ENCODE measurements at places on chromosomes 1 and 21.

DNA sequence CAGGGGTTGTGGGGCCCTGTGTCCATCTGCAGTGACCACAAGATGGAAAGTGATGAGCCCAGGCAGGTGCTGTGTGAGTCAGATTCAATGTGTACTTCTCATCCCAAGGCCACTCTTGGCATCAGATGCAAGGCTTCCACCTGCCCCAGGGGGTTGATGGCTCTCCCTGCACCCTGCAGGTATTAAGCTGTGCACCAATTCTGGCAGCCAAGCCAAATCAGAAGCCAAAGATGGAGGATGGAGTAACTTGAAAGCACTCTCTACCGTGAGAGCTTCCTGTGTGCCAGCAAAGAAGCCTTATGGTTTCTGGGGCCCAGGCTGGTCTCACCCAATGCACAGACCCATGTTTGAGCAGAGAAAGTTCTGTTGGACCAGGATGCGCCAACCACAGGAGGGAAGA, 44.3 kb upstream of the TENT5C start:
- DNase-seq: no peak

DNA sequence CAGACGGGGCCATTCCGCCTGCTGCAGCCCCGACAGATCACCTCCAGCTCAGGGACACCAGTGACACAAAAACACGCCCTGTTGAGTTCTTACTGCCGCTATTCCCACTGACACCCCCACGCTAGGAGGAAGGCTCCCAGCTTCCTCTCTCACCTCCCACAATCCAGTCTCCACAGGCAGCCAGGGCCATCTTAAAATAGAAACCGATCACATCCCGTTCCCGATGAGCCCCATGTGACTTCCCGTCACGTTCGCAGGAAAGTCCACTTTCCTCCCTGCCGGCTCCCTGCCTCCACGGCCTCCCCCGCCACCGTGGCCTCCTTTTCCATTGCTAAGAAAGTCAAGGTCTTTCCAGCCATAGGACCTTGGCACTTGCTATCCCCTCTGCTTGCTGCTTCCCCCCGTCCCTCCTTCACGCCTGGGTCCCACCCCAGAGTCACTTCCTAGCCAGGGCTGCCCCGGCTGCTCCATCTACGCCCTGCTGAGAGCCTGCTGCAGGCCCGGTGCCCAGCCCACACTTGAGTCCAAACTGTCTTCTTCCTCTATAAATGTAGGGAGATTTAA, 24.0 kb upstream of the DDOST start:
- DNase-seq: no peak

- no peak for DNase-seq
Measured at GRCh38 chr1:1540090-1540817, at the start of gene TMEM240. Gene TMEM240 (minus strand): TSS chr1:1540624. CDS start chr1:1540346, 278 bp downstream.

- DNase-seq: no peak
Measured at GRCh38 chr1:68301471-68302001, 69.2 kb upstream of the WLS start.

GRCh38 chr1:21834666-21835065, 22.6 kb downstream of the LDLRAD2 start:
- no peak for DNase-seq

DNA sequence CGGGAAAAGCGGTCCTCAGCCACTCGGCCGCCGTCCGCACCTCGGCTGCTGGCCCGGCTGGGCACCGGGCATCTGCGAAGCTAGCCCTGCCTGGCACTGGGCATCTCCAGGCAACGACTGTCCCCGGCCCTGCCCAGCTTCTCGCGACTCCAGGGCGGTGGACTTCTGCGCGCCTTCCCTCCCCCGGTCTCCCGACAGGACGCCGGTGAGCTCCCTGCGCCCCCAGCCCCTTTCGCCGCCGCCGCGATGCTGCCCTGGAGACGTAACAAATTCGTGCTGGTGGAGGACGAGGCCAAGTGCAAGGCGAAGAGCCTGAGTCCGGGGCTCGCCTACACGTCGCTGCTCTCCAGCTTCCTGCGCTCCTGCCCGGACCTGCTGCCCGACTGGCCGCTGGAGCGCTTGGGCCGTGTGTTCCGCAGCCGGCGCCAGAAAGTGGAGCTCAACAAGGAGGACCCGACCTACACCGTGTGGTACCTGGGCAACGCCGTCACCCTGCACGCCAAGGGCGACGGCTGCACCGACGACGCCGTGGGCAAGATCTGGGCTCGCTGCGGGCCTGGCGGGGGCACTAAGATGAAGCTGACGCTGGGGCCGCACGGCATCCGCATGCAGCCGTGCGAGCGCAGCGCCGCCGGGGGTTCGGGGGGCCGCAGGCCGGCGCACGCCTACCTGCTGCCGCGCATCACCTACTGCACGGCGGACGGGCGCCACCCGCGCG, 514 bp downstream of the FAM43B start:
- DNase-seq: no peak

DNA sequence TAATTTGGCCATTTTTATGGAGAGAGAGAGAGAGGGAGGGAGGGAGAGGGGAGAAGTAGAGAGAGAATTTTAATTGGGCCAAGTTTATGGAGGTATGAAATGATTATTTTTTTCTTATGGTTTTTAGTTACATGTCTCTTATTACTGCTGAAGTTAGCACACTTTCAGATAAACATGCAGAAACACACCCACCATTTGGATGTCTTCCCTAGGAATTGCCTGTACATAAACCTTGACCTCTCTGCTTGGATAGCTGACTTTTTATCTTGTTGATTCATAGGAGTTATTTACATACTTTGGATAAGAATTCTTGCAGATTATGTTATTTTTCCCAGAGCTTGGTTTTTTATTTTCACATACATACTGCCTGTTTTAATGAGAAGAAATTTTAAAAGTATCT, 310.2 kb upstream of the ADAMTS5 start:
- no peak for DNase-seq

GRCh38 chr1:202952818-202953217, 5.3 kb downstream of the ADIPOR1 start:
- no peak for DNase-seq

- no peak for DNase-seq
Measured at GRCh38 chr1:203153989-203154821, 21.4 kb downstream of the MYBPH start.

DNA sequence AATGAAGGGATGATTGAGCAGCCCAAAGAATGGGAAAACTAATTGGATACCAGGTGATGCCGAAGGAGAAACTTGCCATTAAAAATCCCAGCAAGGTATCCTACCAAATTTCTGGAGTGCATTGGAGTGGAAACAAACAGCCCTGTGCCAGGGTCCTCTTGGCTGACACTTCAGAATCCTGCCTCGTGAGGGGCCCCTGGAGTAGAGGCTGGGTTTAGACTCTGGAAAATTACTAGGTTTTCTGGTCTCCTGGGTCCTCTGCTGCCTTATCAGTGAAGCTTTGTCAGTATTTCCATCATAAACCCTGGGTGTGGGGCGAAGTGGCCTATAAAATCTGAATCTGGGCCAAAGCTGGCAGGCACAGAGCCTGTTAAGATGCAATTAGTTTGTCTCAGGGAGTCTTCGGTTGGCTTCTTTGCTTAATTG, 289.2 kb upstream of the USP24 start:
- no peak for DNase-seq

DNA sequence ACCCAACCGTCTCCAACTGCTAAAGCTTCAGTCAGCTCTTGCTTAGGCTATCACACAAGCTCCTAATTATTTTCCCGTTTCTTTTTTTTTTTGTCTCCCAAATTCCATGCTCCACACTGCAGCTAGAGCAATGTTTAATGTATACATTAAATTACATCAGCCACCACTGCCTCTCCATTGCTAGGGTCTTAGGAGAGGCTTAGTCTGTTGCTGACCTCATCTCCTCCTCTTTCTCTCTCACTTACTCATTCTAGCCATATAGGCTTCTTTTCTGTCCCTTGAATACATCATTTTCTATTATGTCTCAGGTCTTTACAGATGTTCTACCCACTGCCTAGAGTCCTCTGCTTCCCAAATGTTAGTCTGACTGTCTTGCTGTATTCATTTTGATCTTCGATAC, 138.1 kb upstream of the ST6GALNAC5 start:
- DNase-seq: no peak

- no peak for DNase-seq
Measured at GRCh38 chr1:64162804-64163203, 40.6 kb upstream of the UBE2U start.

- DNase-seq: no peak
Measured at GRCh38 chr1:62288662-62289061, 30.6 kb downstream of the KANK4 start.

DNA sequence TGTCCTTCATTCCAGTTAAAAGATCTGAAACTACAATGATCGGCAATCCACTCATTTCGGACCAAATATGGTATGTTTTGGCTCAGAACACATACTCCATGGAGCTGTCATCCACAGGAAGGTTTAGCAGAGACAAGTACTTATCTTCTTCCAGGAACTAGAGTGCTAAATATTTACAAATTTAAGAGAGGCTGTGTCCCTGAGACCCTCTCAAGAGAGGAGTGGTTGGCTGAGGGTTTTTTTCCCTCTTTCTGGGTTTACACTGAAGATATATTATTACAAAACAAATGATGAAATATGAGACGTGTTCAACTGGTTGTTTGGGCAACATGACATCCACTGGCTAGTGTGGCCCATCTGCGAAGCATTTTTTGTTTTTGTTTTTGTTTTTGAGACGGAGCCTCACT, 25.9 kb upstream of the NID1 start:
- no peak for DNase-seq

GRCh38 chr1:93988634-93989350, 79.6 kb upstream of the GCLM start:
- no peak for DNase-seq

DNA sequence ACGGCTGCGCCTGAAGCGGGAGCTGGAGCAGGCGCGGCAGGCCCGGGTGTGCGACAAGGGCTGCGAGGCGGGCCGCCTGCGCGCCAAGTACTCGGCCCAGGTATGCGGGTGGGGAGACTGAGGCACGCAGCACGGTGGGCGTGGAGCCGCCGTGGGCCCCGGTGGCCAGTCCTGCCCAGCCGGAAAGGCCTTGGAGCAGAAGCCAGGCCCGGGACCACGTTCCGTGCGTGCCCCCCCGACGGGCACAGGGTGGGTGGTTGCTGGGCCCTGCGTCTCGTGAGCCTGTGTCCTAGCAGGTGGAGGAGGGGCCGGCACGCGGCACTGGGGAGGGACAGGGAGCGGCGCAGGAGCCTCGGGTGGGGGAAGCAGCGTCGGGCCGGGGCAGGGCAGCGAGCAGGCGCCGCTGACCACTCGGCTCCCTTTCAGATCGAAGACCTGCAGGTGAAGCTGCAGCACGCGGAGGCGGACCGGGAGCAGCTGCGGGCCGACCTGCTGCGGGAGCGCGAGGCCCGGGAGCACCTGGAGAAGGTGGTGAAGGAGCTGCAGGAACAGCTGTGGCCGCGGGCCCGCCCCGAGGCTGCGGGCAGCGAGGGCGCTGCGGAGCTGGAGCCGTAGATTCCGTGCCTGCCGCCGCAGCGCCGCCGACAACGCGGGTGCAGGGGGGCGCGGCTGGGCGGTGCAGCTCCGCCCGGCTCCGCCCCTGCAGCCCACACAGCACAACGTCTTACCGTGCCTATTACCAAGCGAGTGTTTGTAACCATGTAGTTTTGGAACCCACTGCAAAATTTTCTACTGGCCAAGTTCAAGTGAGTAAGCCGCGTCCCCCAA, 78.2 kb downstream of the SKI start:
- no peak for DNase-seq

DNA sequence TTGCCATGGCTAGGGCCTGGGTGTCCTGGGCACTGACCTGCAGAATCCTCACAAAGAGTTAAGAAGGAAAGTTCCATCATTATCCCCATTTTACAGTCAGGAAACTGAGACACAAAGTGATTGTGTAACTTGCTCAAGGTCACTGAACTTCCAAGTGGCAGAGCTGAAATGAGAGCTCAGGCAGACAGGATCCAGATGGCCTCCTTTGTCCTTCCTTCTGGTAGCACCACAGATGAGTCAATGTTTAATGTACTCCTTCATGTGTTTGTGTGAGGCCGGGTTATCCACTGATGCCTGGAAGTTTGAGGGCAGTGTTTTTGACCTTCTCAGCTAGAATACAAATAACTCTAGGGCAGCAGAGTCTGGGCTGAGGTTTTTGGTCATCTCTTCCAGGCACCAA, 207.0 kb downstream of the TNR start:
- DNase-seq: peak; percentile 33

DNA sequence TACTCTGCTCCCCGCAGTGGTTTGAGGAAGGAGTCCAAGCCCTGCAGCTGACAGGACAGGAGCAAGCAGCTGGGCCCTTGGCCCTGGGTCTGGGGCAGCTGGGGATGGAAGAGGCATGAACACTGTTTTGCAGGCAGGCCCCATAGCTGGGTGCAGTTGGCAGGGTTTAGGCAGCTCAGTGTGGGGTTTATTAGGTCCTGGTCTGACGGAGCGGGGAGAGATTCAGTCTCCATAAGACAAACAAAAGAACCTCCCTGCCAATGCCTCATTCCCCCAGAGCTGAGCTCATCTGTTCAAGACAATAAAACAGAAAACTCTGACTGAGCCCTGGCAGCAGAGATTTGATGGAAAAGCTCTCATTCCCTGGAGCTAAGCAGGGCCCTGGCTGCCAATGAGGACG, 37.3 kb downstream of the OLFML2B start:
- no peak for DNase-seq

DNA sequence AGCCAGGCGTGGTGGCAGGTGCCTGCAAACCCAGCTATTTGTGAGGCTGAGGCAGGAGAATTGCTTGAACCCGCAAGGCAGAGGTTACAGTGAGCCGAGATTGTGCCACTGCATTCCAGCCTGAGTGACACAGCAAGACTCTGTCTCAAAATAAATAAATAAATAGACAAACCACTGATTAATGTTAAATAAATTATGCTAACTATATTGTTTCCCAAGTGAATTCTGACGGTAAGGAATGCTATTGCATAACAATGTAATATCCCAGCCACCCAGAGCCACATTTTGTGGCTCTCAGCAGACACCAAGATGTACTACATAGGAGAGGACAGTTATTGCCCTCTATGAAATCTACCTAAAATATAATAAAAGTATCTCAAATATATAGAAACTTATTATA, 55.4 kb downstream of the LPGAT1 start:
- DNase-seq: no peak

GRCh38 chr21:46649356-46649755, 13.9 kb downstream of the PRMT2 start:
- no peak for DNase-seq

- no peak for DNase-seq
Measured at GRCh38 chr1:225777058-225777582, 506 bp upstream of the SRP9 start.

GRCh38 chr1:47013293-47013692, 10.2 kb upstream of the CYP4X1 start:
- no peak for DNase-seq

DNA sequence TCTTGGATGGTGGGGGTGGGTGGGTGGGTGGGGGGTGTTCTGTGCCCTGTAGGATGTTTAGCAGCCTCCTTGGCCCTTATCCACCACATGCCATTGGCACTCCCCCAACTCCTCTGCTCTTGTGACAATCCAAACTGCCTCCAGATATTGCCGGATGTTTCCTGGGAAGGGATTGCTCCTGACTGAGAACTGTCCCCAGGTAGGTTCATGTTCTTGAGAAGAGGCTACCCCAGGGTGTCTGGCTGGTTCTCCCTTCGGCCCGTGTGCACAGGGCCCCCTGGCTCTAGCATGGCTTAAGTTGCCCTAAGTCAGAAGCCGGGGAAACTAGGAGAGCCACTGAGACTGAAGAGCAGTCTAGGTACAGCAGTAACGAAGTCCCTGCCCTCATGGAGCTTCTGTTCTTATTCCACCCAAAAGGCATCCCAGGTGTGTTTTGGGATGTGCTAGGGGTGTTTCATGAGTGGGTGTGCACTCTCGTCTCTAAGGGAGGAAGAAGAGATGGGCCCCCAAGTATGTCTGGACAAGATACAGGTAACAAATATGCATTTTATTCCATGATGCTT, 19.8 kb upstream of the THRAP3 start:
- no peak for DNase-seq

All from DMS153 (cell line).